ENCODE measurements at places on chromosomes 12 and 14.

GRCh38 chr12:2212537-2212936 is 159.8 kb downstream of the CACNA1C start:
- DNase-seq: no peak

DNA sequence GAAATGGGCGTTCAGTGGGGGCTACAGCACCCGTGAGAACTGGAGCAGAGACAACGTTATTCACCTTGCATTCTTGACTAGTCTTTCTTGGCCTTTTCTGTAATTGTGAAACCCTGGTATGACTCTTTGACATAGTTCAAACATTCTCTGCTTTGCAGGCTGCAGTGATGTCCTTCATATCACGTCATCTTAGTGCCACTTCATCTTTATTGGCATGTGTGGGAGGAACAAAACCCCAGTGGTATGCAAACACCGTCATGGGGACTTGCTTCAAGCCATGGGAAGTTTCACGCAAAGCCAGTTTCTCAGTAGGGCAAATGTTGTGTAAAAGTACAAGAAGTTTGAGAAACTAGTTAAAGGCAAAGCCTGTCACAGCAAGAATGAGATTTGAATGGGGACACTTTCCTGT is 20.2 kb upstream of the DUSP16 start:
- DNase-seq: no peak

DNA sequence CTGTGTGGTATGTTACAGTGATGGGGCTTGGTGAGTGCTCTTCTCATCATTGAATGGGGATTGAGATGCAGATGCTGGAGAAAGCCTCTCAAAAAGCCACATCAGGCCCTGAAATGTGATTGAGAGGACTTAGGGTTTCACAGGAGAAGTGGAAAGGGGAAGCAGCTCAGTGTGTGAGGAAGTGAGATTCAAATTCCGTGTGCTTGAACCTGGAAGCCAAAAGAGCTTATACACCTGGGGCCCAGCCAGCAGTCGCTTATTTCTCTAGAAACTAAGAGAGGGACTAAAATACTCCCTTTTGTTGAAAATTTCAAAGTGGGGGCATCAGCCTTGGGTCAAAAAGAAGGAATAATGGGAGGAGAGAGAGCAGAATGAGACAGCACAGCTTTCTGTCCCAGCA is 39.1 kb upstream of the GZMB start:
- no peak for DNase-seq

DNA sequence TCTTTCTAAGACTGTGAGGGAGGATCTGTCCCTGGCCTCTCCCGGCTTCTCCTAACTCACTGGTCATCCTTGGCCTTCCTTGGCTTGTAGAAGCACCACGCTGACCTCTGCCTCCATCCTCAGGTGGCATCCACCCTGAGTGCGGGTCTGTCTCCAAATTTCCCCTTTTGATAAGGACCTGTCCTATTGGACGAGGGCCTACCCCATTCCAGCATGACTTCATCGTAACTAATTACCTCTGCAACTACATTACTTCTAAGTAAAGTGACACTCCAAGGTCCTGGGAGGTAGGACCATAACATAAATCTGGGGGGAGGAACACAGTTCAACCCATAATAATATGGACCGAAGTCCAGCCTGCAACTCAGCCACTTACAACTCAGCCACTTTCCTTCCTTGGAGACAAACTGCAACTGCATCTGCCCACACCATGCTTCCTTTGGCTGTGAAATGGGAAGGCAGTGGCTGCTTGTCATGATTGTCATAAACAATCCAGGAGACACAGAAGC is 229.6 kb upstream of the DIO3 start:
- DNase-seq: no peak

DNA sequence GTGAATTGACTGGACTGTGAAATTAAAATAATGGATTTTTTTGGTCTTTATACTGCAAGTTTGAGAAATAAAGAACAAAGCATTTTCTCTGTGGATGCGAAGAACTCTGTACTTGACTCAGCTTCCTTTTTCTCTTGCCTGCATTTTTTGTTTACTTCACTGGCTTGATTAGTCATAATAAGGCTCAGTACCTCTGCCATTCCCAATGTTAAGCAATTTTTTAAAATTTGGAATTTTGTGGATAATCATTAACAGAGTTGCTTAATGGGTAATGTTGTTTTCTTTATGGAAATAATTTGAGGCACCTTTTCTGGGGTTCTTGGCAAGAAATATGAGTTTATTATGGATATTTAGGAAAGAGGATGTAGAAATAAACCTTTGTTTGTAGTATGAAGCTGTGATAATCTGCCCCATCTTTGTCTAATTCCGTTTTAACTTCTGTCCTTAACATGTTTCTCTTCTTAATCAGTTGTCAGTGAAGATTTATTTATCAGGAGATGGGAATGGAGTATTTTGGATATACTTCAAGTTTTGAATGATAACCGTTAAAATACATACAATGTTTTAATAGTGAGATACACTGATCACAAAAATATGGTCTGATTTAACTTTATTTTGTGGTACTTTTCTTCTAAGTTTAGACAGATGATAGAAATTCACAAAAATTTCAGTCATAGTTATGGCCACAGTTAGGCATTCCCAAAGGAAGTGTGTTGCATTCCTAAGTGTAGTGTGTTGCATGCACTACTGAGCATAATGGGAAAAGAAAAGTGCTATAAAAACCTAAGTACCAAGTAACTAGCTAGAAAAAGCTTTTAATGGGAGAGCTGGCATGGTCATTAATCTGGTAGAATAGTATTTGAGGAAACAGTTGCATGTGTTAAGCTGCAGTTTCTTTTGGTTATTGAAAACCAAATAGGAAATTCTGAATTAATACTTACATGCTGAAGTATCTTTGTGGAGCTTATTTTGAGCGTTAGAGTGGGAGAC is 27.7 kb downstream of the WNK1 start:
- DNase-seq: no peak

DNA sequence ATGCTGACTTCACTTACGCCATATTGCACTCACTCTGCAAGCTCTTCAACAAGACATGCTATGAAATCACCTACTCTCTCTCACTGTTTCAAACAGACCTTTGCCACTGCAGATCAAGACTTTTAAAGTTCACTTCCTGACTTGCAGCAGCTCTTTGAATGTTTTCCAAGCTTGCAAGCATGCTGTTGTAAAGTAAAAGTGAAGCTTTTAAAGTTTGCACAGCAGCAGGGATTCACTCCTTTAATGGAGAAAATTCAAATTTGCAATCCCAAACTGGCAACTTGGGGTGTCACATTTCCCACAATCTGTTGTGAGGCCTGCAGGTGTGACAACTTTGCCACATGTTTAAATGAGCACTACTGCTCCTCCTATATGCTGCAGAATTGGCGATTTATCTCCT is 270.9 kb downstream of the ALX1 start:
- DNase-seq: no peak

GRCh38 chr14:47526591-47527244 is 148.7 kb downstream of the MDGA2 start:
- no peak for DNase-seq

DNA sequence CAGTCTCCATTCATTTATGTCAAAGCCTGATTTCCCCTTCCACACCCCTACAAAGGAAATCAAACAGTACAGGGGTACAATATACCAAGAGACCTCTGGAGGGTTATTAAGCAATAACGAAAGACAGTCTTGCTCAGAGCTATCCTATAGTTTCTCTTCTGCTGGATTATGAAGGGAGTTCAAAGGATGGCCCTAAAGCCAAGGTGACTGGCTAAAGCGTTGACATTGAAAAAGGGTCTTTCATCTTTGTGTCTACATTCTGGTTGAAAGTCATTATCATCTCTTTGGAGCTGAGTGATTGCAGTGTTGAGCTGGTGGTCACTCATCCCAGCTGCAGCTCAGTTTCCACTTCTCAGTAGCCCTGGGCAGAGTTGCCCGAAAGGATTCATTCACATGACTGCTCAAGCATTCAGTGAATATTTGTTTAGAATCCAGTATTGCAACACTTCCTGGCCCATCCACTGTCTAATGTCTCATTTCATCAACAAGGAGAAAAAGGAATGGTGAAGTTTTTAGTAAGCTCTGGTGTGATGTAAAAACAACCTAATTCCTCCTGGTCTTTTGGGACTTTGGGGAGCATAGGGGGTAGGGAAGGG is 19.2 kb upstream of the TBX5 start:
- DNase-seq: no peak

- no peak for DNase-seq
Observed at GRCh38 chr14:95998656-95999055, 40.5 kb upstream of the C14orf132 start.

DNA sequence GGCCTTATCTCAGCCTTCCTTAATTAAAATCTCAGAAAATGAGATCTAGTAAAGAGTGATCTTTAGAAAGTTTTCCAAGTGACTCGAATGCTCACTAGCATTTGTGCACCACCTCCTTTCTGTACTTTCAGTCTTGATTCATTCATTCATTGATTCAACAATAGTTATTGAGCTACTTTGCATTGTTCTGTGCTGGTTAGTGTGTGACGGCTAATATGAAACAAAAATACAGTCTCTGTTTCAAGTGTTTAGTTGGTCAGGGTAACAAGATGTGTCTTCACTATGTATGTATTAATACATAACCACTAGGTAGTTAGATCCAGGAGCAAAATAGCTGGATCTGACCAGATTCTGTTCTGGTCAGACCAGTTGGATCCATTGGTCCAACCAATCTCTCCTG is 100.9 kb downstream of the FAR2 start:
- no peak for DNase-seq

GRCh38 chr12:19388131-19388549 is 51.2 kb upstream of the AEBP2 start:
- DNase-seq: no peak

GRCh38 chr14:61698206-61698980 is 3.1 kb downstream of the HIF1A start:
- no peak for DNase-seq

All from CD4-positive, alpha-beta T cell treated with Interleukin-17A for 4 hours (primary cell).